ENCODE measurements at places on chromosomes 16 and 17.

GRCh38 chr16:48860341-48860740 lies 250.4 kb upstream of the N4BP1 start:
- DNase-seq = no peak

- DNase-seq = no peak
These were observed 669.4 kb downstream of the CDH11 start for GRCh38 chr16:64452446-64452845.

GRCh38 chr16:28975158-28975599 lies 601 bp downstream of the SPNS1 start:
- no peak for DNase-seq

GRCh38 chr17:4539025-4539424 lies 16.2 kb downstream of the MYBBP1A start:
- no peak for DNase-seq

DNA sequence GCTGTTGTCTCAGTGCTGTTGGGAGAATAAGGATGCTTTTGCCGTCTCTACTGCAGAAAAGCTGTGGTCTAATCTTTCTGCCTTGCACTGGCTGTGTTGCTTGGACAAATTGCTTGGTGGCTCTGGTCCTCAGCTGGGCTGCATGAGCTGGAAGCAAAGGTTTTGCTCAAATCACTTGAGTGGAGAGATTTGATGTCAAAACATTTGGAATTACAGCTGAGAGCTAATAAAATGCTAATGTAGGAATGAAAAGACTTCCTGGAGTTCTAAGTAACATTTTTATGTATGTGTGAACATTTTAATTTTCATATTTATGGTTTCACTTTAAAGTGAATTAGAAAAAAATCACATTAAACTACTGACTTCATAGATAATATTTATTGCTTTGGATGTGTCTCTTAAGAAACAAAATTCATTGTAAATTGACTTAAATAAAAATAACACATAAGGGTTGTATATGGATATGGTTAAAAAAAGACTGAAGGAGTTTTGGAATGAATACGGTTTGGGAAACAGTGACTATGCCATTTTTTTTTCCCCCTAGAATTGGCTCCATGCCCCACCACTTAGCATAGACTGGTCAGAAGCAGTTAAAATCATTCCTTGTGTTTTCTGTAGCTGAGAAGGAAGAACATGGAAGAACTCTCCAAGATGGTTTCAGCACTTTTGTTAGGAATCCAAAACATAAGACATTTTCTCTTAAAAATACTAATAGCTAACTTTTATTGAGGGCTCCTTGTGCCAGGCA lies 39.2 kb upstream of the FAM20A start:
- DNase-seq = no peak

- DNase-seq = no peak
These were observed 1.3 kb downstream of the SERPINF1 start for GRCh38 chr17:1762901-1763898.

DNA sequence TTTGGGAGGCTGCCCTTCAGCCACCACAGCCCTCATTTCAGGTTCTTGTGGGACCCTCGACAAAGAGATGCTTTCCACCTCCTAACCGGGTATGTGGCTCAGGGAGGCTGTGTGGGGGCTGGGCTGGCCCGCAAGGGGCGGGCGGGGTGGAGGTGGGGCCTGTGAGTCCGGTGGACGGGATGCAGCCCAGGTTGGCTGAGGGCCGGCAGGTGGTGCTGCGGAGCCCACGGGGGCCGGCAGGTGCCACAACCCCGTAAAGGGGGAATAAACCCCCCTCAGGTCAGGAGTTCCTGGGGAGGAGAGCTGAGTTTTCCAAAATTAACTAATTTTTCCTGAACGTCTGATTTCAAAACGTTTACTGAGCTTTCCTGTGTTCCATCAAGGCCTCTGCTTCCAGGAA lies 4.9 kb upstream of the CIAO3 start:
- DNase-seq = peak; percentile 73

DNA sequence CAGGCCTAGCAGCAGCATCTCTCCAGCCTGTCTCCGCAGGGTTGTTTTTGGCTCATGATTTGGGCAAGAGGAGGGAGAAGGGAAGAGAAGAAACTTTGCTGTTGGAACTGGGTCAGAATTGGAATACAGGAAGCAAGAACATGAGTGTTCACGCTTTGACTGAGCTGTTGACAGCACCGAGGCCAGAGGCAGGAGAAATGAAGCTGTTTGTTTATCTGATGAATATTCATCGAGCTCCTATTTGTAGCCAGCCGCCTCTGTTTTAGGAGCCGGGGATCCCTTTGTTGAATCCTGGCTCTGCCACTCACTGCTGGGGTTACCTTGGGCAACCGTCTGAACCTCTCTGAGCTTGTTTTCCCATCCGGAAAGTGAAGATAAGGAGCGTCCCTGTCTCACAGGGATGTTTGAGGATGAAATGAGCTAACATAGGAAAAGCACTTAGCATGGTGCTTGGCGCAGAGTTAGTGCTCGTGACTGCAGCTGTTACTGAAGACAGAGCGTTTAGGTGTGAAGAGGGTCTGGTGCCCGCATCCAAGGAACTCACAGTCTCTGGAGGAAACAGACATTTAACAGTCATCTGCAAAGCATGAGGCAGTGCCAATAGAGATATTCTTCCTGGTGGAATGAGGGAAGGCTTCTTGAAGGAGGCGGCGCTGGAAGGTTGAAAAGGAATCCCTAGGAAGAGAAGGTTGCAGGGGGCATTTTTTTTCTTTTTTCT lies 29.2 kb downstream of the RAP1GAP2 start:
- no peak for DNase-seq

GRCh38 chr17:38568274-38568673 lies 37.5 kb downstream of the SRCIN1 start:
- no peak for DNase-seq

DNA sequence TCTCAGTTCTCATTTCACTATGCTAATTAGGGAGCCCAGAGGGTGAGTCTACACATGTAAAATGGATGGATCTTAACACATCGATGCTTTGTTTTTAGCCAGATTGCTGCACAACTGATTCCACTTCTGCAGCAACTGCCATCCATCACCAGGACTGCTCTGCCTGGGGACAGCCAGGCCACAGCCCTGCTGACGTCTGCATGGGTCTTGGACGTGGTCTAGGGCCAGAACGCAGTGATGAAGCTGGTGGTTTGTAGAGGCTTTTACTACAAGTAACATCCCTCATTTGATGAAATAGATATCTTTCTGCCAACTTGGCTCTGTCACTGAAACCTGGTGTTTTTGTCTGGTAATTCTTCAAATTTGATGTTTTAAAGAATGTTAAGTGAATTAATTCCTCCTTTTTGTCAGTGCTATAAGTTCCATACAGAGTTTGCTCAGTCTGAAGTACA lies 50.6 kb downstream of the MARCHF10 start:
- peak; percentile 30 for DNase-seq
